ENCODE measurements at places on chromosomes 16 and 17.

GRCh38 chr17:32792207-32792606 lies 84.7 kb downstream of the MYO1D start:
- ATAC-seq = no peak

DNA sequence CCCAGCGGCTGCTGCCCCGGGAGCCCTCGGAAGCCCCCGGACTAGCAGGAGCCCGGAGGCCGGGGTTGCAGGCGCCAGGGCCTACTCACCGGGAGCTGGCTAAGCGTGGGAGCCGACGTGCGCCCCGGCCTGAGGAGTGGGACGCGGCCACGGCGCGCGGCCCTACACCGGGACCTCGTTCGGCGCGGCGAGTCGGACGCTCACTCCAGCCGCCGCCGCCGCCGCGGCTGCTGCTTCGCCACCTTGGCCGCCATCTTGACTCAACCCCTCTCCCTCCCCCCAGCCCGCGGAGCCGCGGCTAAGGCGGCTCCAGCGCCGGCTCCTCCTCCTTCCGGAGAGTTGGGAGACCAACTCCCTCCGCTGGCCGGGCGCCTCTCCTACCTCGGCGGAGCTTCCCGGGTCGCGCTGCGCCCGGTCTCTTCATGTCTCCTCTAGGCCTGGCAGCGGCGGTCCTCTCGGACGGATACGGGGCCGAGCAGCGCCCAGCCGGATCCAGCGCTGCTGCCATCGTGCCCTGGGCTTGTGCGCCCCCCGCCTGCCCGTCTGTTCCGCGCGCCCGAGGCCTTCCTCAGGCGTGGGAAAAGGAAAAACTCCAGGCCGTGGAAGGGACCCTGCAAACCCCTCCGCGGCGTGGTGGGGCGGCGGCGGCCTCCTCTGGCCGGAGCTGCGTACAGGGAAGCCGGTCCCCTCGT lies at the start of gene NCOR1:
Gene NCOR1, minus strand, starts transcription at position 262 of the 692 bp plus-strand sequence. CDS start 20,965 bp downstream, outside the sequence.
- ATAC-seq = peak; percentile 90

DNA sequence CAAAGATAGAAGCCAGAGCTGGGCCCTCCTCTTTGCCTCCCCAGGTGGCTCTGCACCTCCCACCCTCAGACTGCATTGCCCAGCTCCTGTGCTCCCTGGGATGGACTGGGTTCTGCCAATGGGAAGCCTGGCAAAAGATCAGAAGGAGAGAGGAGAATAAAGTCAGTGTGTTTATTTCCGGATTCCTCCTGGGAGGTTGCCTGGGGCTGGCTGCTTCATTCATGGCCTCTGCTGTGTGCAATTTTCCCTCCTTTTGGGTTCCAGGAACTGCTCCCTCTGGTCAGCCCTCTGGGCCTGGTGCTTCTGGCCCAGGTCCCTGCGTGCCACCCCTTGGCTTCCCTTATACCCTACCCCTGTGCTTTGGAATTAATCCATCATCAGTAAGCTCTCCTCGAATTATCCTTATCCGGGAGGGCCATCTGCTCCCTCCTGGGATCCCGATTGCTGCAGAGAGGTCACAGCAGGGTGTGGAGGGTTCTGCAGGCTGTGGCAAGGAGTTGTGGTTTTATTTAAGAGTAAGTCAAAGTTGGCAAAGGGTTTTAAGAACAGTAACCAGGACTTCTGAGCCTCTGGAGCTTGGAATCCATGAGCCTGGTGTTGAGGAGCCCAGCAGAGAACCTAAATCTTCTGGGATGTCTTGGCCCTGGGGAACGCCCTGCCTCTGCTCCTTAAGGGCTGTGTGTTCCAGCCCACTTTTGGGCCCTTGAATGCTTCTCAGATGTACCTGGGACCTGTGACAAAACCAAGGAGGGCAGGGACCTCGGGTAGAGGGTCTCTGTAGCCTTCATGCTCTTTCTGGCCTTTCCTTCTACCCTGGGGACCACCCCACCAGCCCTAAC lies 8.2 kb upstream of the MMP2 start:
- ATAC-seq = no peak

DNA sequence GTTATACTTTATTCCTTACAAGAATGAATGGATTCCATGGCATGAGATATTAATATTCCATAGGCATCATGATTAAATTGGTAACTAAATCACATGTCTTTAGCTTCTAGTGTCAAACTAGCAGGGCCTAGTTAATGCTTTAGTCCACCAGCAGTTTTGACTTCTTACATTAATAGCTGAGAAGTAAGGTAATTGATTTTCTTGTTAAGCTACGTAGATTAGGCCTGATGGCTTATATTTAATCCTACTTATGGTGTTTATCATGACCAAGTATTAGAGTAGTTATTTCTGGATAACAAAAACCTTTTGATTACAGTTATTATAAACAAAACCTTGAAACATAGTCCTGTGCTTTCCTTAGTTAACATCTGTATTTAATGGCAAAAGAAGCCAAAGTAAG lies 184.5 kb downstream of the TANC2 start:
- no peak for ATAC-seq

DNA sequence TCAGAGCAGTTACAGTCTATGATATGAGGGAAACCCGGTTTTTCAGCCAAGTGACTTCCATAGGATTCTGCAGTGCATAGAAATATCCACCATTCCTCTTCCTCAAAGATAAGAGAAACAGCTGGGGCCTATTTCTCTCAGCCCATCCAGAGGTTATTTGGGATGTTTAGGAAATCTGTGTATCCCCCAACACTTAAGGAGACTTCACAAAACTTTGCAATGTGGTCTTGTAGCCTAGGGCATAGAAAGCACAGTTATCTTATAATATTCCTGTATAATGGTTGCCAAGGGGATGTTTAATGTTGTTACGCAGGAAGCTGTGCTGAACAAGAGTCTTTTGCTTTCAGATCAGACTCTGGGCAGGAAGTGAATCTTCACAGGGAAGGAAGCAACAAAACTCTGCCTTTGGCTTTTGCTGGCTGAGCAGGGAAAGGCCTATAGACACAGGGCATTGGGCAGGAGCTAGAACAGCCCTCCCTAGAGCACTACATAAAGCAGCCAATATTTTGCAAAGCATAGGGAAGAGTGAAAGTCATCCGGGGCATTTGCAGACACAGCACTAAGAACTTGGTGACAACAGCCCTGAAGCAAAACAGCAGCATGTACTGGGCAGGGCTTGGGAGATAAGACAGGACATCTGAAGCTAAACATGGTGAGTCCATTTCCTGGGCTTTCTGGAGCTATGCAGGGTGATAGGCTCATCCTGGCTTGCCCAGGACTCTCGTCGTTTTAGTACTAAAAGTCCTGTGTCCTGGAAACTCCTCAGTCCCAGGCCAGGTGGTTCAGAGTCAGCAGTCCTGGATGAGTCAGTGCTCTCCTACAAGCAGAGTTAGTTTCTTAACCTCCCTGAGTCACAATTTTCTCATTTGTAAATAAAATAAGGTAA lies 18.7 kb upstream of the BEAN1 start:
- ATAC-seq = peak; percentile 82

GRCh38 chr16:4015275-4016004 lies 100.8 kb downstream of the ADCY9 start:
- ATAC-seq = no peak

- no peak for ATAC-seq
Measured at GRCh38 chr17:73976676-73977521, 226.6 kb upstream of the RPL38 start.

- ATAC-seq = no peak
Measured at GRCh38 chr17:64411999-64412771, 21.5 kb upstream of the PECAM1 start.

DNA sequence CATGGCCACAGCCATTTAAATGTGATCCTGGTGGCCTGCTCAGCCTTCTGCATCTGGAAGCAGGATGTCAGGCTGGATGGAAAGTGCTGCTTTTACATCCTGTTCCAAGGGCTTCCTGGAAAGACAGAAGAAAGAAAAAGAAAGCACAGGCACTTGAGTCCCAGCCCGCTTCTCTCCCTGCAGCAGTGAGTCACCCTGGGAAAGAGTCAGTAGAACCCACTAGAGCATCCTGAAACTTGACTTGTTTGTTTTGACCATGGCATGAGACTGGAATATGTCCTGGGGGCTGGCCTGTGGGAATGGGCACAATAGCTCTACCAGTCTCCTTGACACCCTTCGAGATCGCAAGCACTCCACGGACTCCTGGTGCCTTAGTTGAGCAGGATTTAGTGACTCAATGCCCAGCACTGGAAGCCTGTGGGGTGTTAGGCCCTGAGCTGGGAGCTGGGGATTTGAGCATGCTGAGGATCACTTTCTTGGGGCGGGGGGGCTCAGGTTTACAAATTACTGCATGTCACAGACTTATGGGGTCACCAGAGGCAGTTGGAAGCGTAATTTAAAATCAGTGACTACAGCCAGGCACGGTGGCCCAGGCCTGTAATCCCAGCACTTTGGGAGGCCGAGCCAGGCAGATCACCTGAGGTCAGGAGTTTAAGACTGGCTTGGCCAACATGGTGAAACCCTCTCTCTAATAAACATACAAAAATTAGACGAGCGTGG lies 22.1 kb upstream of the GNA13 start:
- ATAC-seq = no peak

DNA sequence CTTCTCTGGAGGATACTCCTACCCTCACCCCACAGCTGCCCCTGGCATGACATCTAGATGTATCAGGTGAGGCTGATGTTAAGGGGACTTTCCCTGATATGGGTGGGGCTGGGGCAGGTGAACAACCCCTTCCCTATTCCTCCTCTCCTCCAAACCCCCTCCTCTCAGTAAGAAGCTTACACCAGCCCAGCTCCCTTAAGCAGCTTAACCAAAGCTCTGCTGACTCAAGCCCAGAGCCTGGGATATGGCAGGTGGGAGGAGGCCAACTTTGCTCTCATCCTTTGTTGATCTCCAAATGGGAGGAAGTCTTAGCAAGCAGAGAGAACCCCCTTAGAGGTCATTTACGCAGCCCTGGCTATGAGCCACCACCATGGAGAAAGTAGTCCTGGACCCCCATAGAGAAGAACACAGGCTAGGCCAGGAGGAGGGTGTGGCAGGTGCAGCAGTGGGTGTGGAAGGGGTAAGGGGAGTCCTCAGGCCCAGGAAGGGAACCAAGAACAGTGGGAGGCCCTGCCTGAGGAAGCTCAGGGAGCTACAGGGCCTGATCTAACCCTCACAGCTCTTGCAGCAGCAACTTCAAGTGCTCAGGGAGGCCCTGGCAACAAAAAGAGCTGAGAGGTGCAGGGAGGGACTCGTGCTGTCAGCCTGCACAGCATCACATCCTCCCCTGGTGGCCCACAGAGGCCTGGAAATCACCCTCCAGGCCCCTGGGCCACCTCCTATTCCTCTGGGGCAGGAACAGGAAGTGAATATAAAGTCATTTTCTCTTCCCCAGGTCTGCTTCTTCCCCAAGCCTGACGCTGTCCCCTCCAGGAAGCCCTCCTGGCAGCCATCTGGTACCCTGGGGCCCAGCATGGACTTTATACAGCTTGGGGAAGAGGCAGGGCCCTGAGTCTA lies 2.9 kb downstream of the UNC119 start:
- ATAC-seq = peak; percentile 68
